ENCODE measurements at places on chromosomes 13 and 19. TPM values are rescaled to one million over a fixed set of nuclear protein-coding genes. Genes with fewer than 3 reads are reported as not detected.

GRCh38 chr13:28582225-28582891, 76.6 kb upstream of the POMP start:
- DNase-seq = no peak

GRCh38 chr19:56295531-56296455, 18.8 kb downstream of the ZSCAN5A start:
- DNase-seq = no peak

DNA sequence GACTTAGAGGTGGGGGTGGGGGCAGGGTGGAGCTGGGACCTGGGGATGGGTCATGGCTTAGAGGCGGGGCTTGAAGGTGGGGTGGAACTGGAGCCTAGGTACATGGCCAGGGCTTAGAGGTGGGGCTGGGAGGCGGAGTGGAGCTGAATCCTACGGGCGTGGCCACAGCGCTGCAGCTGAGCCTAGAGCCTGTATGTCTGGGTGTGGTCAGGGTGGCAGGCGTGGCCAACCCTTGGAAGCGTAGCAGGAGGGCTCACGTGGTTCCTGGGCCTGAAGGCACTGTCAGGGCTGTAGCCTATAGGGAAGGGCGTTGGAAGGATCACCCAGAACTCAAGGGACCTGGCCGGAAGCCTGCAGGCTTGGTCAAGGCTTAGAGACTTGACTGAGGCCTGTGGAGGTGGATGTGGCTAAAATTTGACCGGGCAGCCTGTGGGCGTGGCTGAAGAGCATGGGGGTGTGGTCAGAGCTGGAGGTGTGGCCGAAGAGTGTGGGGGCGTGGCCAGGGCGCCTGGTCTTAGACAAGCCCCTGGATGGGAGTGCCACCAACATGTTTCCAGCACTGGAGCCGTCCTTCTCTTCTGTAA, 24.3 kb downstream of the COLGALT1 start:
- no peak for DNase-seq

- DNase-seq = no peak
Measured at GRCh38 chr13:75415694-75416093, 66.3 kb downstream of the TBC1D4 start.

DNA sequence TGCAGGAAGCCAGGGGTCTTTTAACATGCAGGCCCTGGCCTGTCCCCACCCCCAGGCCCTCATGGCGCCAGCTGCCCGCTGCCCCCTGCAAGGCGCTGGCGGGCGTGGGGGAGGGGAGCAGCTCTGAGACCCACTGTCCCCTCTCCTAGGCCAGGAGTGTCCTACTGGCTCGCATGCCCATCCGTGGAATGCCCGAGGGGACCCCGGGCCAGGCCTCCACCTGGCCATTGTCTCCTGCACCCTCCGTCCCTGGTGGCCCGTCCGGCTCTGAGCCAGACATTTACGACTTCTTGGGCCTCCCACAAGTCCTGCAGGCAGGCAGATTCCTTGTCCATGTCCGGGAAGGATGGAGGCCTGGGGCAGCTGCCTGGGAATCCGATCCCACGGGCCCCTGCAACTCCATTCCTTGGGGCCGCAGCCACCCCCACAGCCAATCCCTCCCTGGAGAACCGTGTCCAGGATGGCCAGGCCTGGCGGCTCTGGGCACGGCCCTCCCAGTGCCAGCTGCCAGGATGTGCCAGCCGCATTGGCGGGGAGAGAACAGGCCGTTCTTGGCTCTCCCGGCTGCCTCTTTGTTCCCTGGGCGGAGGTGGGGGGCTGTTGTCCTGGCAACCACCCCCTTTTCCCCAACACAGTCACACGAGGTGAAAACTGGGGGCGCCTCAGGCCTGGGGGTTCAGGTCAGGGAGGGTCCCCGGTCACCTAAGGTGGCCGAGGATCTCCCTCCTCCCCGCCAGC, 10.5 kb upstream of the PLIN3 start:
- DNase-seq = no peak

- no peak for DNase-seq
Measured at GRCh38 chr19:44647144-44647543, 3.4 kb downstream of the PVR start.

- DNase-seq = no peak
Measured at GRCh38 chr19:51566489-51567100, 4.5 kb upstream of the ZNF175 start.

- no peak for DNase-seq
Measured at GRCh38 chr13:111946214-111946613, 120.7 kb upstream of the SOX1 start.

- no peak for DNase-seq
Measured at GRCh38 chr13:100545684-100546061, 42.9 kb downstream of the GGACT start.

DNA sequence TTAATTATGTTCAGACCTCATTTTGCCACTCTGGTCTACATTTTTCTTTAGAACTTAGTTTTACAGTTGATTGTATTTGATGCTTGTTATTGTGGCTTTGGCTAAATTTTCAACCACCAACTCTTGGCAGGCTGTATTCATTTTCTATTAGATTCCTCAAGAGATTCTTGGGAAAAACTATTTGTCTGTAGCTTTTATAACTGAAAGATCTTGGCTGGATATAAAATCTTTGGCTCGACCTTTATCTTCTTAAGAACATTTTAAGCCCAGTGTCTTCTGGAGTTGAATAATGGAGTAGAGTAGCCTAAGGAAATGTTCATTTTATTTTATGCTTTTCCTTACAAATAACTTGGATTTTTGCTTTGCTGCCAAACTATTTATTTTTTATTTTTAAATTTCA, 848.5 kb downstream of the PCDH17 start:
- peak; percentile 6 for DNase-seq

The GPR12 gene
- polyA plus RNA-seq = not detected

The KLK6 gene
- polyA plus RNA-seq = not detected

The GEMIN7 gene
- polyA plus RNA-seq = 23.6 TPM

The GNG7 gene
- 13.9 TPM for polyA plus RNA-seq
